ENCODE measurements at places on chromosomes 7 and 10.

DNA sequence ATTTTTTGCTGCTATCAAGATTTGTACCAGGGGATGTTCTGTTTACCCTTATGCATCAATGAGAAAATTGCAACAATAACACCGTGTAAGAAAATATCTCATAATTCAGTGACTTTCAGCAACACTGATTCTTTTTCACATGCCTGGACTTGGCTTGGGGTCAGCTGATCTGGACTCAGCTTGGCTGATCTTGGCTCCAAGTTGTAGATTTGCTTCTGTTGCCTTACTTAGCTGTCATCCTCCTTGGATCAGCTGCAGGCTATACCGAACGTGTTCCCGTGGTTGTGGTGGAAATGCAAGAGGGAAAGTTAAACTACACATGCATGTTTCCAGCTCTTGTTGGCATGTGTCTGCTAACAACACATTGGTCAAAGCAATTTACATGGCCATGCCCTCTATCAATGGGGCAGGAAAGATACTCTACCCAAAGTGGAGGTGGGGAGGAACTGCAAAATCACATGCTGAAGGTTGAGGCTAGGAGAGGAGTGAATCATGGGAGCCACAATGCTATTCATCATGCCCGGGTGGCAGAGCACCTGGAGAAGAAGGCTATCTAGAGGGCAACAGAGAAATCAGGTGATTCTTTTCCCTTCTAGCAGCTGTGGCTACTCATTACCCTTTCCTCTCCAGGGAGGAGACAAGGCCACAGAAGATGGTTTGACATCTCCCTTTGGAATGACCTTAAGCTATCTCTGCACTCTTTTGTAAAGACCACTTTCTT, 1276.3 kb upstream of the AUTS2 start:
- no peak for DNase-seq

- DNase-seq: no peak
Observed at GRCh38 chr10:7892146-7892545, 73.8 kb downstream of the TAF3 start.

GRCh38 chr7:79293655-79294142, 159.8 kb downstream of the MAGI2 start:
- peak; percentile 51 for DNase-seq

DNA sequence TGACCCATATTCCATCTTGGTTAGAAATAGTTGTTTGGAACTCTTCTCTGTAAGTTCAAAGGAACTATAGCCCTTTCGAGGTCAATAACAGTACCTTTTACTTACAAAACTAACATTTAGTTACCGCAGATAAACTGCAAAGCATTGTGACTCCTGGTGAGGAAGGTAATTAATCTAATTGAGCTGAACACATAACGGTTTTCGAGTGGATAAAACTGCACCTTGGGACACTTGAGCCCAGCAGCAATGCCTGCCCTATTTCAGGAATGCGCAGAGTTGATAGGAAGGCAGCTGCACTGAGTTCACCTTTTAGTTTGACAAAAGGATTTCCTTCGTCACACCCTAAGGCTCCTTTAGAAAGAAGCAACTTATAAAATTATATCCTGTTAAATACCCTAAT, 75.4 kb downstream of the JAZF1 start:
- DNase-seq: no peak

DNA sequence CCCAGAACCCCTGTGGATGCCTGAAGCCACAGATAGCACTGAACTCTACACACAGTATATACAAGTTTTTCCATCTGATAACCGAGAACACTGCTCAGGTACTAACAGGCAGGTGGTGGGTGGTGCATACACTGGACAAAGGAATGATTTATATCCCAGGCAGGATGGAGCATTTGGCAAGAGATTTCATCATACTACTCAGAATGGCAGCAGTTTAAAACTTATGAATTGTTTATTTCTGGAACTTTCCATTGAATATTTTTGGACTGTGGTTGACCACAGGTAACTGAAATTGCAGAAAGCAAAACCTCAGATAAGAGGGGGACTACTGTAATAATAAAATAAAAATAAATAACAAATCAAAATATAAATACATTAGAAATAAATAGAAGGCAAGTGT, 10.9 kb upstream of the KCNMA1 start:
- no peak for DNase-seq

DNA sequence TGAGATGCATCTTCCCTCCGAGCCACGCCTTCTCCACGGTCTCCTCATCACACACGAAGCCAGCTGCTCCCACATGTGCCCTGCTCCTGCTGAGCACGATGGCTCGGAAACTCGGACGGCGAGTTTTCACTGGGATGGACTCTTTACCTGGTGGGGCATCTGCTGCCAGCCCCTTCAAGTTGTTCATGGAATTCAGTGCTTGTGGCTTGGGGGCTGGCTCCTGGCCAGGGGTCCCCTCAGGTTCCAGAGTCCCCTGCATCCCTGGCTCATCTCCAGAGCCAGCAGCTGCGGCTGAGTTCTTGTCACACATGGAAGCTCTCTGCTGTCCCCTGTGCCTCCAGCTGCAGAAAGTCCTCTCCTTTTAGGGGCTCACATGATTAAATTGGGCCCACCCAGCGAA, 654.0 kb downstream of the SDK1 start:
- no peak for DNase-seq

DNA sequence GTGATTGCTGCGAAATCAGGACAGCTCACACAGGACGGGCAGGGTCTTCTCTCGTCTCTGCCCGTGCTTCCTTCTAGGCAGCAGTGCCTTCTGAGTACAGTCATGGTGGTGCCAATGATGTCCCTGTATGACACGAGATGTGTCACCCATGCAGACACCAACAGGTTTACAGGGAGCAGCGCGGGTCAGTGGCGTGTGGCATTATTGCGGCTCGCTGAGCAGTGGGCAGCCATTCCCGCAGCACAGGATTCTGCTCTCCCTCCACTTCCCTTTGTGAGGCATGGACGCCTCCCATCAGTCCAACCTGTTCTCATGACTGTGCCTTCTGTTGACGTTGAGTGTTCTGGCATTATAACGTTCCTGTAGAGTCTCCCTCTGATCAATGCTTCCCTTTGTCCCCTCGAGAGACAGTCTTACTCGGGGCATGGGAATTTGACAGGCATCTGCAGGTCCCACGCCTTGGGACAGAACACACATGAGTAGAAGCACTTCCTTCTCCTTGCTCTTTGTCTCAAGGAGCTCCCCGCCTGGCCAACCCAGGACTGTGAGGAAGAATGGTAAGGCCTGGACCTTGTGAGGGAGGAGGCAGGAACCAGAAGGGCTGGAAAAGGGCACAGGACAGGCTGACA, 219.5 kb downstream of the PAXIP1 start:
- no peak for DNase-seq

DNA sequence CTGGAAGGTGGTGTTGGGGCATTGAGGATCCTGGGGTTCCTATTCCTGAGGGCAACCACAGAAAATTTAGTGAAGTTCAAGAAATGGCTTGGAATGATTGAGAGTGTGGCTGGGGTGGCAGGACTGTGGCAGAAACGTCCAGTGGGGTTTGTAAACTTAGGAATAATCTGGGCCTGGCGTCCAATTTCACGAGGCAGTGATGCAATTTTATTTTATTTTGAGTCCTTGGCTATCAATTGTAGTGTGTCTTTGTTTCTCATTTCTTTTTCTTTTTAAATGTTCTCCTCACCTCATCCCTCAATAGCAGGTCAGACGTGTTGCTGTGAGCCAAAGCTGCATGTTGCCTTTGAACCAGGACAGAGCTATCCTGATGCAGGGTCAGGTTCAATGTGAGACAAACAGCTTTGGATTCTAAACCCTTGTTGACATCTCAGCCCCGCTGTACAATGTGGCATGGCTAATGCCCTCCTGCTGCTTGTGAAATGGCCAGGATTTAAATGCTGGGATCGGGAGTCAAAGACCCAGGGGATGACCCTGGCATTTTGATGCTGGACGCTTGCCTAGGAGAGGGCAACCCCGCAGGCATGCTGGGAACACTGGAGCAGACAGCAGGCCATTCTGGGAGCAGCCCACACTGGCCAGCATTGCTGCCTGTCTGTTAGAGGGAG, 64.8 kb downstream of the RBM20 start:
- no peak for DNase-seq

- DNase-seq: no peak
Observed at GRCh38 chr7:2640846-2641316, 9.1 kb downstream of the TTYH3 start.

Measured in LHCN-M2 (cell line).